SK-N-SH treated with all-trans-retinoic acid at 6 μM for 48 hours (cell line): ENCODE measurements at places on chromosomes 12 and 14.

- ATAC-seq = no peak
These were observed 63.8 kb downstream of the TNFAIP2 start for GRCh38 chr14:103186909-103187586.

DNA sequence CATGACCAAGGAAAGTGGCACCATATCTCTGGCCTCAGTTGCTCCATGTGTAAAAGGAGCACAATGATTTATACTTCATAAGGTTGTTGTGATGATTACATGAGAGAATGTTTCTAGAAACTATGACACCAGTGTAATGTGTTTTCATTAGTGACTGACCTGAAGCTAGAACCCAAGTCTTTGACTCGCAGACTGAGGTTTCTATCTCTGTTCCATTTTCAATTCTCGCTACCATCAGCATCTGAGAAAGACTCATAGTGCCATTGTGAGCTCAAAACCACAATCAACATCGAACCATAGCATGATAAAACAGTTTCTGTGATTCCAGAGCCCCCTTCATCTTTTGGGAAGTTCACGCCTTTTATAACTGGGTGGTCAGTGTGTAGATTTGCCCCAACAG is 53.8 kb downstream of the STAB2 start:
- ATAC-seq = no peak

- no peak for ATAC-seq
These were observed 189.3 kb upstream of the GARIN2 start for GRCh38 chr14:66999978-67000377.

DNA sequence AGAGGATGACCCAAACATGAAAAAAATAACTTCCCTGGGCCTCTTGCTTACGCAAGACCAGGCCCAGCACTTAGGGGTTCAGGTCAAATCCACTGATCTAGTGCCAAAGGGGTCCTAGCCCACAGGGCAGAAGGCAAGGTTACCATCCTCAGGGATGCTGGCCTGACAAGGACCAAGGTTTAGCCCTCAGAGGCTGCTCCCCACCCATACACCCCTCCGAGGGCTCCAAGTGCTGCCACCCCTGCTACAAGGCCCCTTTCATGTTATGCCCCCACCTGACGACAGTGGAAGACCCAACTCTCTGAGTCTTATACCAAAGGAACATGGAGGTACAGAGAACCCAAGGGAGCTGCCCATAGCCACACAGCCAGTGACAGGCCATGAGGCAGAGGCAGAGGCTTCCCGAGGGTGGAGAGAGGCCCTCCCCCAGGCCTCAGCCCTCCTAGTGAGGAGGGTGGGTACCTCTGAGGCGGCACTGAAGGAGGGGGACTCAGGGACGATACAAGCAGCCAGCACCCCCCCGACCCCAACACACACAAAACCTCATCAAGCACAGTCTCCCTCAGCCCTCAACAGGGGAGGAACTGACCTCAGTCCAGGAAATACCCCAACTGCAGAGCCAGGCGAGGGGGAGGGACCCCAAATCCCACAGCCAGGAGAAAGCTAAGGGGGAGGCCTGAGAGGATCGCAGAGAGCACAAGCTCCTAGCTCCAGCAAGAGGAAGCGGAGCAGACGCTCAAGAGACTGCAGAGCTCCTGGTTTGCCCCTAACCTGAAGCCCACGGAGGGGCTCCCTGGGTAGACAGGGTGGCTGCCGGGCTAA is 37.0 kb downstream of the ANAPC7 start:
- no peak for ATAC-seq

DNA sequence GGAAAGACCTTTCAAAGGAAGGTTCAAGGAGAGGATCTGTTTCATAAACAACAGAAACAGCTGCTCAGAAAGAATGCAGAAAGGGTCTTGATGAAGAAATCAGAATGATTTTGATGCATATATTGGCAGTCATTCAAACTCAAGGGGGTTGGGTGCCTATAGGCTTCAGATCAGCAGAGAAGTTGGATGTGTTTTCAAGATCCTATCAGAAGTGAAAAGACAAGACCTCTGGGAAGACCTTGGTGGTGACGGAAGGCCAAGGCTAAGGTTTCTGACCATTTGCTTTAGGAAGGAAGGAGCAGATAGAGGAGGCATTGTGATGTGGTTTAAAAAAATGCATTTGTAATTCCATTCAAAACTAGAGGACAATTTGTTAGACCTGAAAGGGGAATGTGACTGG is 15.2 kb upstream of the PTPRB start:
- no peak for ATAC-seq

GRCh38 chr12:132669166-132669879 is 17.8 kb downstream of the POLE start:
- ATAC-seq = no peak

- no peak for ATAC-seq
These were observed 56.3 kb downstream of the SETD3 start for GRCh38 chr14:99424306-99424877.

DNA sequence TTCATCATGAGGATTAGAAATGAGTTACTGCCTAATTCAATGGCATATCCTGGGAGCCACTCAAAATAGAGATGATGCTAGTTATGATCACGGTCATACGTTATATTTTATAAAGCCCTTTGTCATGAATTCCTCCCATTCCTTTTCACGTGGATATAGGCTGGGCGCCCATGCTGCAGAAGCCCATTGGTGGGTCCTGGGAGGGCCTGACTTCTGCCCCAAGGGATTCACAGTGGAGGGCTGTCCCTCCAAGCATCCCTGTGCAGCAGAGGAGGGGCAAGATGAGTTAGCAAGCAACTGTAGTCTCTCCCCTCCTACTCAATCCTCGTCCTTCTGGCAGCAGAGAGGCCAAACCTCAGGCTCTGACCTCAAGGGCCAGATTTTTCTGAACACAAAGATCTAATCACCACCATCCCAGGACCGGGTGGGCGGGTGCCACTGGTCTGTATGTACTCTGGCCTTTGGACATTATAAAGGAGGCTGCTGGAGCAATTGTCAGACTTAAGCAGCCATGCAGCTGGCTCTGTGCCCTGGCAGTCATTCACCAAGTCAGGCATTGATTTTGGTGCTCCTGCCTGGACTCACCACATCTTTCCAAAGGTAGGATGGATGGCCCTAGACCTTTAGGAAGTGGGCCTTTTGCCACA is 8.6 kb downstream of the GLTP start:
- ATAC-seq = no peak; the same call in 2 of the 3 replicates

- no peak for ATAC-seq
These were observed 135.2 kb upstream of the PDE3A start for GRCh38 chr12:20232931-20233675.

DNA sequence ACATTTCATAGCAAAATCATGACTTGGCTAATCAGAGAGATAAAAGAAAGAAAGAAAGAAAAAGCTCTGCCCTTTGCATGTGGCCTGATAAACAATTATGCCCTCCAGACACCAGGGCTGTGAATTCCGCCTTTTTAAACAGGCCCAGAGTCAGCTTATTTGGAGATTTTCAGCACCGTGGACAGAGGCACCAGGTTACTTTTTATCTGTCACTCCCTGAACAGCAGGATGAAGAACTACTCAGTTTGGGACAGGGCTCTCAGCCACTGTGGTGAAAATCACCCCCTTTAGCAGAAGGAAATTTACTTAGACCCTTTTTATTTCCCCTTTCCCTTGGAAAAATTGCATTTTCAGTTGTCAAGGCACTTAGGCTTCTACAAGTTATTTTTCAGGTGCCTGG is 359.9 kb downstream of the NRXN3 start:
- ATAC-seq = no peak

- ATAC-seq = peak; percentile 85
These were observed 6.3 kb downstream of the MGAT4C start for GRCh38 chr12:86249851-86250250.

DNA sequence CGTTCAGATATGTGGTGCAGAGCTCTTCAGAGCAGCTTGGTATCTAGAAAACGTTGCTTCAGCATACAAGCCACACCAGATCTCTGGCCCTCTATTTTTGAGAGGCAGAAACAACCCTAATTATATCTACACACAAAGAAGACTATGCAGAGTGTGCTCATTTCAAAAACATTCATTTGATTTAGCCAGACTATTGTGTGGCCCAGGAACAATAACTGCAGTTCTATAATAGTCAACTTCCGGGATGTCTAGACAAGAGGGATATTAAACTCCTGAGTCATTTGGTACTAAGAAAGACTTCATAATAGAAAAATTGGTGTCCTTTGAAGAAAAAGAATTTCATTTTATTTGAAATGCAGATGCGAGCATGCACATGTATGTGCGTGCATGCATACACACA is 153.8 kb downstream of the PELI2 start:
- ATAC-seq = no peak; the same call in 2 of the 3 replicates

DNA sequence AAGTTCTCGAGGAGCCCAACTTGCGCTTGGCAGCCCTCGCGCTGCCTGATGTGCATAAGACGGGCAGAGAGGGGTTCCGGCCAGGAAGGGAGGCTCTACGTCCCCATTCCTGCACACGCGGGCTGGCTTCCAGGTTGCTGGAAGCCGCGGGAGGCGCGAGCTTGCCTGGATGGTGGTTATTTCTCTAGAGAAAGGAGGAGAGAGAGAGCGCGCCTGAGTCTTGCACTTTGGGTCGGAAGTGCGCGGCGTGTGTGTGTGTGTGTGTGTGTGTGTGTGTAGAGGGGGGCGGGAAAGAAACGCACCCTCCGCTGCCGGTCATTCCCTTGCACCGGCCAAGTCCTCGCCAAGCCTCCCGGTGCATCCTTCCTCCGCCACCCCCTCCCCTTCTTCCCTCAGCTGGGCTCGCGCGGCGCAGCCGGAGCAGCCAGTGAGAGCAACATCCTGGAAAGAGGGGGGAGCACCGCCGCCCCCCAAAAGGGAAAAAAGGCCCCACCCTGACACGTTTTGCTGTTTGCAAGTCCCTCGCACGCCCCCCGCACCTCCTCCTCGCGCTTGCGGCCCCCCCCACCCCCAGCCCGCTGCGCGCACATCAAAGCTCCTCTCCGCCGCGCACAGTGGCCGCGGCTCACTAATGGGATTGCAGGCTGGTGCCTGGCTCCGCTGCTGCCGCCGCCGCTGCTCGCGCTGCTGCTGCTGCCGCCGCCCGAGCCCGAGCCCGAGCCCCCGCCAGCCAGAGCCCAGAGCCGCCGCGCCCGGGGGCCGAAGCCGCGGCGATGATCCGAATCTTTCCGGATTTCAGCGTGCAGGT is 4.4 kb upstream of the NPAS3 start:
- ATAC-seq = peak; percentile 66

DNA sequence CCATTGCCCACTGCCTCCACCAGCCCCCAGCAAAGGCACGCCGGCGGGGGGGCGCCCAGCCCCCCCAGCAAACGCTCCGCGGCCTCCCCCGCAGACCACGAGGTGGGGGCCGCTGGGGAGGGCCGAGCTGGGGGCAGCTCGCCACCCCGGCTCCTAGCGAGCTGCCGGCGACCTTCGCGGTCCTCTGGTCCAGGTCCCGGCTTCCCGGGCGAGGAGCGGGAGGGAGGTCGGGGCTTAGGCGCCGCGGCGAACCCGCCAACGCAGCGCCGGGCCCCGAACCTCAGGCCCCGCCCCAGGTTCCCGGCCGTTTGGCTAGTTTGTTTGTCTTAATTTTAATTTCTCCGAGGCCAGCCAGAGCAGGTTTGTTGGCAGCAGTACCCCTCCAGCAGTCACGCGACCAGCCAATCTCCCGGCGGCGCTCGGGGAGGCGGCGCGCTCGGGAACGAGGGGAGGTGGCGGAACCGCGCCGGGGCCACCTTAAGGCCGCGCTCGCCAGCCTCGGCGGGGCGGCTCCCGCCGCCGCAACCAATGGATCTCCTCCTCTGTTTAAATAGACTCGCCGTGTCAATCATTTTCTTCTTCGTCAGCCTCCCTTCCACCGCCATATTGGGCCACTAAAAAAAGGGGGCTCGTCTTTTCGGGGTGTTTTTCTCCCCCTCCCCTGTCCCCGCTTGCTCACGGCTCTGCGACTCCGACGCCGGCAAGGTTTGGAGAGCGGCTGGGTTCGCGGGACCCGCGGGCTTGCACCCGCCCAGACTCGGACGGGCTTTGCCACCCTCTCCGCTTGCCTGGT is at the start of gene CDKN1B:
Gene CDKN1B, plus strand, starts transcription at position 576 of the 793 bp plus-strand sequence. CDS start 472 bp downstream, outside the sequence.
- peak; percentile 90 for ATAC-seq

DNA sequence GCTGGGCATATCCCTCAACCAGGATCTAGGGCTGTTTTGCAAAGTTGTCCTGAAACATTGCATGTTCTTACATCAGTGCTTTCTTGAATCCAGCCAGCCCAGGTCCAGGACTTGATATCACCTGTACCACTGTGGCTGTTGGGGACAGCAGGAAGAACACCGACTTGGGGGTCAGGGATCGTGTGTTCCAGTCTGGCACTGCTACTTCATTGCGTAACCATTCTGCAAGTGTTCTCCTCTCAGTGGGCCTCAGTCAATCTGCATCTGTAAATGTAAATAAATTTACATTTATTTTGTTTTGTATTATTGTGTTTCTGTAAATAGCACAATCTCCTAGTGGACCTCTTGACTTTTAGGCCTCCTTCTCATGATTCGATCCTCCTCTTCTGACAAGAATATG is 167.3 kb downstream of the SUDS3 start:
- no peak for ATAC-seq

- no peak for ATAC-seq
These were observed 14.7 kb downstream of the PRICKLE1 start for GRCh38 chr12:42574851-42575266.

- ATAC-seq = no peak
These were observed 104.0 kb downstream of the NCOR2 start for GRCh38 chr12:124463341-124463921.

- peak; percentile 77 for ATAC-seq
These were observed 14.7 kb downstream of the BTBD7 start for GRCh38 chr14:93317875-93318807.

DNA sequence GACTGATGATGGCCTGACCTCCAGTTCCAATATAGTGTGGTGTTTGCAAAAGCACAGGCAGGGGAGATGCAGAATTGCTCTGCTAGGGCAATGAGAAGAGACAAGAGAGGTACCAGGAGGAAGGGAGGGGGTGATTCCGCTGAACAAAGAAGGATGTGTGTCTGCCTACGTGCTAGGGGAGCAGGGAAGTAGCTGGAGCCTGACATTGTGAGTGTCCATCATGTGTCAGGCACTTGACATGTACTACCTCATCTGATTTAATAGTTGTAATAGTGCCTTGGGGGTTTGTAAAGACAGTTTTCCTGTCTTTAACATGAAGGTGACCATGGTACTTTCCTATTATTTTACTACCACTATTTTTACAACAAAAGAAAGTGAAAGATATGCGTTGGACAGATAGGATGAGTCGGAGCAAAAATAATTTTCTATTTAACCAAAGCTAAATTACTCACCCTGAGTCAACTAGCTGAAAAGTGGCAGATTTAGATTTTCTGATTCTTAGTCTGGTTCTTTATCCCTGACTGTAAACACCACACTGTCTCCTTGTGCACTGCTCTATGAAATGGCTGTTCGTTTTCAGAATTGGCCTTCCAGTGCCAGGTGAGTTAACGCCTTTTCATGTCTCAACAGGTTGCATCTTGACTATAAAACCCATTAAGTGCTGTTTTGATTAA is 33.7 kb upstream of the TEAD4 start:
- ATAC-seq = peak; percentile 30; the same call in 1 of the 3 replicates

GRCh38 chr12:127628645-127629044 is 638.3 kb upstream of the TMEM132C start:
- peak; percentile 80 for ATAC-seq

- no peak for ATAC-seq
These were observed 159.5 kb downstream of the BRMS1L start for GRCh38 chr14:35985474-35986218.
